ENCODE measurements at places on chromosomes 3 and 15. TPM values are rescaled to one million over a fixed set of nuclear protein-coding genes. Genes with fewer than 3 reads are reported as not detected.

Gene SLC38A3
- total RNA-seq = not detected

Gene ABHD5
- total RNA-seq = 24.1 TPM

Gene SMAD6
- total RNA-seq = 48.9 TPM

Gene CLEC3B
- 203 TPM for total RNA-seq

Gene RBPMS2
- under 0.01 TPM for total RNA-seq

Gene GREM1
- under 0.01 TPM for total RNA-seq

Gene SYNPR
- not detected for total RNA-seq

Gene NMB
- total RNA-seq = 6.1 TPM

Gene NEO1
- 34.3 TPM for total RNA-seq

Gene TTBK2
- total RNA-seq = 5.8 TPM

Gene CCDC32
- 30.3 TPM for total RNA-seq

Gene WDR49
- not detected for total RNA-seq

Gene PLS1
- total RNA-seq = 0.16 TPM

Gene SMCO1
- not detected for total RNA-seq

Gene IL17RB
- not detected for total RNA-seq

Gene C3orf85
- total RNA-seq = not detected

Gene HTD2
- total RNA-seq = 4.0 TPM

Gene KLHL40
- not detected for total RNA-seq

Gene CX3CR1
- not detected for total RNA-seq

Gene ZPLD1
- total RNA-seq = not detected

Gene LRRC58
- 26.4 TPM for total RNA-seq

Gene PTX3
- 3,941 TPM for total RNA-seq

Gene AADACL2
- not detected for total RNA-seq

Gene USF3
- total RNA-seq = 9.4 TPM

Gene ANKRD63
- total RNA-seq = not detected

Gene ZMYND10
- total RNA-seq = not detected

Gene SELENOT
- 120 TPM for total RNA-seq

Gene SPINT1
- 0.81 TPM for total RNA-seq

Gene ZKSCAN7
- total RNA-seq = 5.8 TPM

Gene TMEM207
- total RNA-seq = not detected

Gene MRPS11
- 42.4 TPM for total RNA-seq

Gene MRPL46
- 16.0 TPM for total RNA-seq

Gene RBP2
- not detected for total RNA-seq

Gene OR5H2
- not detected for total RNA-seq

Gene DYNC1LI1
- total RNA-seq = 29.5 TPM

Gene RHCG
- 0.16 TPM for total RNA-seq

Data from cardiac atrium fibroblast (primary cell).